ENCODE measurements at places on chromosomes 13 and 19. TPM values are rescaled to one million over a fixed set of nuclear protein-coding genes. Genes with fewer than 3 reads are reported as not detected.

The HCN2 gene
- polyA plus RNA-seq, result 0.90 TPM

GRCh38 chr19:7215176-7215575 lies 79.0 kb downstream of the INSR start:
- DNase-seq, result no peak

DNA sequence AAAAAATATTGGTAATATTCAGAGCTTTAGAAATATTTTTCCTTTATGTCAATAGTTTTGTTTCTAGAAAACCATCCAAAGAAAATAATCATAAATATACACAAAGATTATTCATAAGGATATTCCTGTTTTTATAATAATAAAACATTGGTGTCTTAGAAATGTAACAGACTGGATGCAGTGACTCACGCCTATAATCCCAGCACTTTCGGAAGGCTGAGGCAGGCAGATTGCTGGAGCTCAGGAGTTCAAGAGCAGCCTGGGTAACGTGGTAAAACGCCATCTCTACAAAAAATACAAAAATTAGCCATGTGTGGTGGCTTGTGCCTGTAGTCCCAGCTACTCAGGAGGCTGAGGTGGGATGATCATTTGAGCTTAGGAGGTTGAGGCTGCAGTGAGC lies 106.8 kb downstream of the DHRS12 start:
- no peak for DNase-seq

DNA sequence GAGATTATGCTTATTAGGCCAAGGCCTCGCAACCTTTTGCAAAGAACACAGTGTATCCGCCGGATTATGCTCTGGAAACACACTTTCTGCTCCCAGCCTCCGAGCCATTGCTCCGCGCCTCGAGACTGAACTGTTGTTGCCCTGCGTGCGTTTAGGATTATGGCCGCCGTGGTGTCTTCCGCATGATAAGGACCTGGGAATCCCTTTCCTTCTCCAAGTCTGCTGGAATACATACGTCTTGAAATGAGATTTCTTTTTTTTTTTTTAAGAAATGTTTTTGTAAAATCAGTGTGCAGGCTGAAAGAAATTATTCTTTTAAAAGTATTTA lies 89.8 kb upstream of the SOX1 start:
- DNase-seq, result no peak

The ZNF8 gene
- 4.2 TPM for polyA plus RNA-seq

The SOHLH2 gene
- 1.0 TPM for polyA plus RNA-seq
